Right cardiac atrium (tissue), 5 donors: ENCODE measurements at places on chromosomes 13 and 19. TPM values are rescaled to one million over a fixed set of nuclear protein-coding genes. Genes with fewer than 3 reads are reported as not detected.

DNA sequence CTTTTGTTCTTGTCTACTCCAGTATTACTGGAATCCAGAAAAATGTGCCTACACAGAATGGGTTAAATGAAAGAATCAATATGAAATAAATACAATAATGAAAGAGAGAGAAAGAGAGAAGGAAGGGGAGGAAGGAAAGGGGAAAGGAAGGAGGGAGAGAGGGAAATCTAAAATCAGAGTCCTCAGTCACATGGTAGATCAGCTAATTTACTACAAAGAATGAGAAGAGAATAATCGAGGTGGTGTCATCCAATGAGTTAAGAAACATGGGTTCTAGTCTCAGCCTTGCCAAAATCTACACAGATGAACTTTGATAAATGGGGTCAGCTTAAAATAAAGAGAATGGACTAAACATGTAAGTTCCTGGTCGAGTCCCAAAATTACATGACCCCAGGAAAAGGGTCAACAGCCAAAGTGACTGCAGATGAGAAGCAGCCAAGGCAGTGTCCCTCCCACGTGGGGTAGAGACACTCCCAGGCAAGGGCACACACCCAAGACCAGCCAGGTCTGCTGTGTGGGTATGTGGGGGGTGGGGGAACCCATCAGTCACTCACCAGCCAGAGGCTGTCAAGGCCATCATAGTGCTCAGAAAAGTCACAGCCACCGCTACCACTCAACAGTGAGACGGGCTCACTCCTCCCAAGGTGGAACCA is 103.6 kb downstream of the STK24 start:
- DNase-seq = peak; percentile 50

- DNase-seq = no peak
Observed at GRCh38 chr19:31730270-31730669, 381.0 kb upstream of the TSHZ3 start.

The SRRM5 gene
- total RNA-seq = 0.29 TPM

GRCh38 chr13:114130837-114131582 is 1.4 kb downstream of the RASA3 start:
- peak; percentile 64 for DNase-seq

GRCh38 chr13:32881777-32882145 is 134.5 kb upstream of the KL start:
- no peak for DNase-seq

DNA sequence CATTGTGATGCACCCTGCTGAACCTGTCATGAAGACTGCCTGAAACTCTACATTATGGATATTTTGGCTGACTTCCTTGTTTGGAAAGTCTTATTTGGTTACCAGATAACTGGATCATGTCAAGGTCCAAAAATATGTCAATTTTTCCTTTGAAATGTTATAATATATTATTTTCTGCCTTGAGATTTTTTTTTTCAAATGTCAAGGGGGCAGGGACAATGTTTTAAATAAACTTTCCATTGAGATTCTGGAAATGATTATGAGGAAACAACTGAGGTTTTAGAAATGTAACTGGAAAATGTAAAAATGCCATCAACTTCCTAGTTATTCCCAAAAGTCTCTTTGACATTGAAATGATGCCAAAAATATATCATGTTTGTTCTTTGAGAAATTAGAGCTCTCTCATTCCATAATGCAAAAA is 117.0 kb downstream of the RFC3 start:
- DNase-seq = no peak

The CDC42EP5 gene
- 13.2 TPM for total RNA-seq

DNA sequence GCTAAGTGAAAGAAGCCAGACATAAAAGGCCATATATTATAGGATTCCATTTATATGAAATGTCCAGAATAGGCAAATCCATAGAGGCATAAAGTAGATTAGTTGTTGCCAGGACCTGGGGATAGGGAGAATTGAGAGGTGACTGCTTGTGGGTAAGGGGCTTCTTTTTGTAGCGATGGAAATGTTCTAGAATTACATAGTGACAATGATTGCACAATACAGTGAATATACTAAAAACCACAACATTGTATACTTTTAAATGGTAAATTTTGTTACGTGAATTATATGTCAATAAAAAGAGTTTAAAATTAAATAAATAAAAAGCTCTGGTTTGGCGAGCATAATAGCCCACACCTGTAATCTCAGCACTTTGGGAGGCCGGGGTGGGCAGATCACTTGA is 486.8 kb downstream of the KLF12 start:
- no peak for DNase-seq

GRCh38 chr13:45156565-45157361 is 36.5 kb downstream of the GTF2F2 start:
- no peak for DNase-seq

GRCh38 chr19:15934332-15935078 is at the start of gene CYP4F11:
TSS of gene CYP4F11 (minus strand) at chr19:15934529. CDS start at chr19:15934408, 121 bp downstream.
- peak; percentile 81 for DNase-seq

GRCh38 chr13:97234236-97234635 is 12.1 kb downstream of the MBNL2 start:
- DNase-seq = no peak

DNA sequence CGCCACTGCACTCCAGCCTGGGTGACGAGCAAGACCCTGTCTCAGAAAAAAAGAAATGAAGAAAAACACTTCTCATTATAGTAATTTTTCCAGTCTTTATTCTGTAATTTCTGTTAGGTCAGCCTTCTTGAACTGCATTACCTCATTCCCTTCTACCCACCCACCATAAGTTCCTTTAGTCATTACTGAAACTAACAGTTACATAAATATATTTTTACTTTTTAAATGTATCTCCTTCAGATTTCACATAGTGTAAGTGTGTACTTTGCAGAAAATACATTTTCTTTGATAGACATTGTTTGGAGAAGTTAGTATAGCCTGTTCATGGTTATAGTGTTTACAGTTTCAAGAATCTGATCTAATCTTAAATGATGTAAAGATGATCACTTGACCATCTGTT is 31.7 kb upstream of the KCTD4 start:
- no peak for DNase-seq

DNA sequence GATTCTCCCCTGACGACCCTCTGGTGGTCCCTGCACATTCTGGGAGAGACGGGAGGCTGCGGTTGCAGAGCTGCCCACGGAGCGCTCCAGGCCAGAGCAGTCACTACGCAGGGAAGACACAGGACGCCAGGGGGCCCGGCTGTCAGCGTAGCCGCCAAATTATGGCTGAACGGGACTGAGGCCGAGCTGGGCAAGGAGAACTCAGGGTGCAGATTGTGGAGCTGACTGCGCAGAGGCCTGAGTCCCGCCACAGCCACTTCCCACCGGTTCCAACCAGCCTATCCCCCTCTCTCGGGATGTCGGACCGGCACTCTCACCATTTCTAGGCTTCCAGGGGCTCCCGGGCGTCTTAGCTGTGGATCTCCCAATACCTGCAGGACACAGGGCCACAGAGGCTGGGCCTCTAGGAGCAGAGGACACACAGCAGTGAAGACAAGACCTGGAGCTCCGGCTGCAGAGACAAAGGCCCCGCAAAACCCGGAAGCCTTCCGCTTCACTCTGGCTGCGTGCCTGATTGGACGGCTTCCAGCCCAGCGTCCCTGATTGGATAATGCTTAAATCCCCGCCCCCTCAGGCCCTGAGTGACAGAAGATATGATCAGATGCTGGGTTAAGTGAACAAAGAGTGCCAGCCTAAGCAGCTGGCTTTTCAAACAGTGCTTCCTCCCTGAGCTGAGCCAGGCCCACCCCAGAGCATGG is at the start of gene ZNF737:
Gene ZNF737 (minus strand): TSS at position 461 of the 698 bp plus-strand sequence. CDS start 141 bp downstream, at position 320.
- peak; percentile 98 for DNase-seq
